ENCODE measurements at places on chromosomes 6 and 20.

DNA sequence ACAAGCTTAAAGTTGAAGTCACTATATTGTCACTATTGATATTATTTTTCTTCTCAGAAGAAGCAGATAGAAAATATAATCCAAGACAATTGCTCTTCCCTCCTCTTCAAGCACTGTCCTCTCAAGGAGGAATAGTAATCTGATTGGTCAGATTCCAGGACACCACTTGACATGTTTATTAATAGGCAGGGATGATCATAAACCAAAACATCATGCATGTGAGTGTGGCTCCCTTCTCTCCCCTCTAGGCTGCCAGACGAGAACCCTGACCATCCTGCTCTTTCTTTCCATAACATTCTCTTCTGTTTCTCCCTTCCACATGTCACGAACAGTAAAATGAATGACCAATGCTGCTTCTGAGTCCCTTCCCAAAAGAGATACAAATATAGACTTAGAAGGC lies 7.5 kb downstream of the ATG5 start:
- DNase-seq: no peak

DNA sequence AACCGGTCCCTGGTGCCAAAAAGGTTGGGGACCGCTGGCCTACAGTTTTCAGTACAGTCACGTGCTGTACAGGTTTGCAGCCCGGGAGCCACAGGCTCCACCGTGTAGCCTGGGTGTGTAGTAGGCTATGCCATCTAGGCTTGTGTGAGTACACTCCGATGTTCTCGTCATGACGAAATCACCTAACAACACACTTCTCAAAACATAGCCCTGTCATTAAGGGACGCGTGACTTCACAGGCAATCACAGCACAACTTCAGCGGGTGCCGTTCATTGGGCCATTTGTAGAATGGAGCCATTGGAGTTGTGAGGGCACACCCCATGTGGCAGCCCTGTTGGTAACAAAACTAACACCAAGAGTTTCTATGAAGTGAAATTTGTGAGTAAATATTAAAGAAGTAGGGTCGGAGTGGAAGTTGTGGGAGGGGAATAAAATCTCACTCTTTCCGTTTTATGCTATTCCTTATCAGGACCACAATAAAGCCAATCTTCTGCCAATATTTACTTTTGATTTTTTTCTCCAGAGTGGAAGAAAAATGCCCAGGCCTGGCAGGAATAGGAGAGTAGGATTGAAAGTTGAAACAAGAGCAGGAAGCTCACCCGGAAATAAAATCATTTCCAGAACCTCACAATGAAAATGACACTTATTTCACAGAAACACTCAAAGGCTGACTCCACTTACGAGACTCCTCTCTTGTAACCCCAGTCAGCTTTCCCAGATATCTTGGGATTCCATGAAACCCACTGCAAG lies 63.7 kb upstream of the PTPN1 start:
- no peak for DNase-seq

- DNase-seq: no peak
Observed at GRCh38 chr6:138450445-138450844, 46.4 kb downstream of the HEBP2 start.

DNA sequence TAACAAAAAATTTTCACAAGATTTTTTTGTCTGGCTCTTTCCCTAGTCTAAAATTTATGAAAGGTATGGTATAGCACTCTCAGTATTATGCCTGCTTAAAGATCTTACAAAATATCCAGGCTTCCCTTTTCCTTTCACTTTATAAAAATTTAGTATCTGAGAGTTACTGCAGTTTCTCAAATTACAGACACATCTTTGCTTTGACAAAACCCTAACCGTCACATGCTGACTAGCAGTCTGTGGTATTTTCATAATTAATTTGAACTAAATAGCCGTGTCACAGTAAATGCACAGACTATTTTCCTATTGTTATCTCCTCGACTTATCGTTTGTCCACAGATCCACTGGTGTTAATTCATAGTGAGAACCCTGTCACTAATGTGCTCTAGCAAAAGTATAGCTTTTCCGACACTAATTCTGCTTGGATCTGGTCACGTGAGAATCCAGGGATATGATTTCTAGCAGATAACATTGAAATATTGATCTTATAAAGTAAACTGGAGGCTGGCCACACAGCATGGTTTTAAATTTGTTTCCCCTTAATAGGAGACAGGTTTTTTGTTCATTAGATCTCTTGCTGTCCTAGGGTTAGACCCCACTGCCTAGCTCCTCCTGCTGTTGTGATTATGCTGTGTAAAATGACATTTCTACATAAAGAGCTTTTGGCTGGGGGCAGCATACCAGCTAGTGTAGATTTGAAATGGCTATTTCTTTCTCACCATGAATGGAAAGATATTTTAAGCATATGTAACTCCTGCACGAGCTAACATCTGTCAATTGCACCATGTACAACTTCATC lies 340.6 kb upstream of the SASH1 start:
- no peak for DNase-seq

GRCh38 chr6:101090281-101090680 lies 209.2 kb upstream of the ASCC3 start:
- DNase-seq: no peak

GRCh38 chr20:21693322-21693721 lies 12.1 kb upstream of the PAX1 start:
- no peak for DNase-seq

DNA sequence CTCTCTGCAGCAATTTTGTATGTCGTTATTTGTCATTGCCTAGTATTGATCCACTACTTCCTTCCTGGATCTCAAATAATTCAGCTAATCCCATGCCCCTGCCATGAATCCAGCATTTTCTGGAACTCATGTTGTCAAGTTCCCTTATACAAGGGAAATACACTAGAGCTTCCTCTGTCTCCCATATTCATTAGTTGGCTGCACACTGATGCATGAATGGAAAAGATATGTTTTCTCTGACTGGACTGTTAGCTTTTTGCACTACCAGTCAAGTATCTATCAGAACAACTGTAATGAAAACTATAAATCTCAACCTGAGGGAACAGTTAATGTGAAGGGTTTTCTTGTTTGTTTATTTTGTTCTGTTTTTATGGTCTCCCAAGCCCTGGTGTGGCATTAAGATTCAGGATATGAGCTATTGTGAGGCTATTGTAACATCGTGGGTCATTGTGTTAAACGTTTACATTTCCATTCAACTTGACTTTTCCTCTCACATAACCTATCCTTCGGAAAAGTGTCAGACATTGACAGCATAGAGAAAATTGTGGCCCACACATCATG lies 102.5 kb upstream of the FAM8A1 start:
- DNase-seq: no peak

DNA sequence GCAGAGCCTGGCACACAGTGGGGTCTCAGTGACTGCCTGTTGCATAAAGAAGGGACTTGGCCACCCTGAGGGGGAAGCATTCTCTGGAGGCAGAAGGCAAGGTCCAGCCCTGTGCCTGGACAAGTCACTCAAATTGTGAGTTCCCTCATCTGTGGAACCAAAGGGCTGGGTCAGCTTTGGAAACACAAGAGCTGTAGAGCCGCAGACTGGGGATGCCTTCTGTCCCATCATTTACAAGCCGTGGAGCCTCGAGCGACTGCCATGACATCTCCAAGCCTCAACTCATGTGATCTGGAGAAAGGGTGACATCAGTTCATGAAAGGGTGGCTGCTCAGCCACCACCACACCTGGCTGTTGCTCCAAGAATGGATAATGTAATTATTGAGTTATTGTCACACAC lies 20.4 kb upstream of the SIRPD start:
- no peak for DNase-seq

DNA sequence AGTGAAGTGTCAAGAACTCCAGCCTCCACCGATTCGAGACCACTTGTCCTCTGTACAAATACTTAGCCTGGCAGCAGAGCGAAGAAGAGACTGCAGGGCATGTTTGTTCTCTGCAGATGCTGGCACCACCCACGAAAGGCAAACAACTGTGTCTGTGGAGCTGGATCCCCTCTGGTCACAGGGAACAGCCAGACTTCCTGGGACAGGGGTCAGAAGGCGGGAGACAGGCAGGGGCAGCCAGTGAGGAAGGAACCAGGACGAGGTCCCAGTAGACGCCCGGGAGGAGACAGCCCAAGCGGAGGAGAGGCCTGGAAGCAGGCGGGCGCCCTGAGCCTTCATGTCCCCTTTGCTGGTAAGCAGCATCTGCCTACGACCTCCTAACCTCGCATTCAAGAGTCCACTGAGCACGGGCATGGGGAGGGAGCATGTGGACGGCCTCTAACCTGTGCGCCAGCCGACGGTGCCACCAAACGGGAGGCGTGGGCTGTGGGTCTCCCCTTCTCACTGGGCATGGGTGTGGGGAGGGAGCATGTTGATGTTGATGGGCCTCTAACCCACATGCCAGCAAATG lies 265.5 kb downstream of the DLL1 start:
- no peak for DNase-seq

DNA sequence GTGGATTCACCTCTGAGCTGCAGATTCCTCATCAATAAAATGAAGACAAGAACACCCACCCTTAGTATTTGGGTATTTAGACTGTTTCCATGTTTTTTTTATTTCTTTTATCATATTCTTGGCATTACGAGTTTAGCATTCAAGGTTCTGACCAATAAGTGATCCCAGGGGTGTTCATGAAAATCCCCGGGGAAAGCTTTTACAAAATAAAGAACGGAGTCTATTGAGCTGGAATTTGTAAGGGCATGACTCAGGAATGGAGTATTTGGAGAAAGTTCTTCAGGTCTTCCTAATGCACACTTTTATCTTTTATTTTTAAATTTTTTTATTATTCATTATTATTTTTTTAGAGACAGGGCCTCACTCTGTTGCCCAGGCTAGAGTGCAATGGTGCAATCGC lies 19.4 kb upstream of the TOX2 start:
- no peak for DNase-seq

DNA sequence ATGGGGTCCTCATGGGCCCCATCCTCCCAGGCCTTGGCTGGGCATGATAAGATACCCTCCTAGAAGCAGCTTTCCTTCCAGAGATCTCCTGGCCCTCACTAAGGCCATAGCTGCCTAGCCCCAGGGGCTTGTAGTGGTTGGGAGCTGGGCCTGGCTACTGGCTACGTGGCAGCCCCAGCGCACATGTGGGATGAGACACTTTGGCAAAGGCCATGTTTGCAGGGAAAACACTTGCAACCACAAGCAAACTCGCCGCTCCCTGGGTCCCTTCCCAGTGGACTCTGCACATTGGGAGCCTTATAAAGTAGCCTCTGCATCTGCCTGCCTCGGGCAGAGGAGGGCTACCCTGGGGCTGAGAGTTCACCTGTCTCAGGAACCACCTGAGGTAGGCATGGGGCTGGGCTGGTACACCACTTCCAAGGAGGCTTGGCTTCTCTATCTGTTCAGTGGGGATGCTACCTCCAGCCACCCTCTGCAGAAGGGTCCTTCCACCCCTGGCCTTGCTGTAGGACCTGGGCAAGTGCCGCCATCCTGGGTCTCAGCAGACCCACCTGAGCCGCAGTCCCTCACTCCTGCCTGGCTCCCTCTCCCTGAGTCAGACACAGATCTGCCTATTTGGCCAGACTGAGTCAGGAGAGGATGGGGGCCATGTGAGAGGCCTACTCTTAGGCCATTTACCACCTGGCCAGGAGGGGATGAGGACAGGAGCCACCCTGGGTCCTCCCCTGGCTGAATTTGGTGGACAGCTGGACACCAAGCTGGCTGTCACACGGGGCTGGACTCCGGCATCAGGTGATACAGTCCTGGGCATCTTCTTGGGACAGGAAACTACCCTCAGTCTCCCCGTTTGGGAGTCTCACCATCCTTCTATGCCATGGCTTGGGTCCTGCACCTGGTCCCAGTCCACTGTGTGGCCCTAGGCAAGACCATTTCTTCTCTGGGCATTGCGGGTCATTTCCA lies at the start of gene BPIFB2:
BPIFB2 (plus strand) TSS at position 329 of the 960 bp plus-strand sequence. CDS start 871 bp downstream, outside the sequence.
- no peak for DNase-seq

GRCh38 chr6:5968817-5969734 lies 37.6 kb downstream of the NRN1 start:
- peak; percentile 53 for DNase-seq
